Activated naive CD4-positive, alpha-beta T cell treated with Interleukin-2 at 50 U/mL for 16 hours (primary cell): ENCODE measurements at places on chromosomes 3 and 15.

- DNase-seq = no peak
Measured at GRCh38 chr3:99218468-99218867, 317.0 kb upstream of the DCBLD2 start.

DNA sequence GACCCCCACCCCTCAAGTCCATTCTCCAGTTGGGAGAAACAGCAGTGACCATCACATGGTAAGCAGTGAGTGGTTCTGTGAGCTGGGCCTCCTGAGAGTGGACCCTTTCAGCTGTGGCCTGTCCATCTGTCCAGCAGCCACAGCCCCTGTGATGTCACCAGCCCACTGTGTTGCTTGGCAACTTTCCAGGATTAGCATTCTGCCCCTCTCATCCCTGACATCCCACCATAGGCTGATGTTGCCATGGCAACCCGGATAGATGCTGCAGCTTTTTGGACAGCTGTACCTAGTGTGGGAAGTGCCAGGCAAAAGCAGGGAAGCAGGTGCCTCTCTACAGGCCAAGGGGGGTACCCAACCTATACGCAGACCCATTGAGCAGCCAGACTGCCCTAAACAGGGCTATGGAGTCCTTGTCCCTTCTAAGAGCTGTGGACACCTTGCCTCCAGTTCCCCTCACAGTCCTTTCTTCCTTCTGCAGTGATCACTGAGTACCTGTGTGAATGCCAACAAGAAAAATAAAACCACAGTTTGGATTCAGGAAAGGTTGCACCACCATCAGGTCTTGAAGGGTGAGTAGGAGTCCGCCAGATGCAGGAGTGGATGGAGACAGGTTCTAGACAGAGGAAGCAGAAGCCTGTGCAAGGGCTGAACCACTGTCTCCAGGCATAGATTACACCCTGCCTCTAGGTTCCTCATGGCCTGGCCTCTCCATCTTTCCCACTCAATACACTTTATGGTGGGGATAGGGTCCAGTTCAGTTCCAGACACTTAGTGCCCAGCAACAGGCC lies at the start of gene DNAH1:
Gene DNAH1, plus strand, starts transcription at position 343 of the 788 bp plus-strand sequence. CDS start 6,124 bp downstream, outside the sequence.
- DNase-seq = no peak

DNA sequence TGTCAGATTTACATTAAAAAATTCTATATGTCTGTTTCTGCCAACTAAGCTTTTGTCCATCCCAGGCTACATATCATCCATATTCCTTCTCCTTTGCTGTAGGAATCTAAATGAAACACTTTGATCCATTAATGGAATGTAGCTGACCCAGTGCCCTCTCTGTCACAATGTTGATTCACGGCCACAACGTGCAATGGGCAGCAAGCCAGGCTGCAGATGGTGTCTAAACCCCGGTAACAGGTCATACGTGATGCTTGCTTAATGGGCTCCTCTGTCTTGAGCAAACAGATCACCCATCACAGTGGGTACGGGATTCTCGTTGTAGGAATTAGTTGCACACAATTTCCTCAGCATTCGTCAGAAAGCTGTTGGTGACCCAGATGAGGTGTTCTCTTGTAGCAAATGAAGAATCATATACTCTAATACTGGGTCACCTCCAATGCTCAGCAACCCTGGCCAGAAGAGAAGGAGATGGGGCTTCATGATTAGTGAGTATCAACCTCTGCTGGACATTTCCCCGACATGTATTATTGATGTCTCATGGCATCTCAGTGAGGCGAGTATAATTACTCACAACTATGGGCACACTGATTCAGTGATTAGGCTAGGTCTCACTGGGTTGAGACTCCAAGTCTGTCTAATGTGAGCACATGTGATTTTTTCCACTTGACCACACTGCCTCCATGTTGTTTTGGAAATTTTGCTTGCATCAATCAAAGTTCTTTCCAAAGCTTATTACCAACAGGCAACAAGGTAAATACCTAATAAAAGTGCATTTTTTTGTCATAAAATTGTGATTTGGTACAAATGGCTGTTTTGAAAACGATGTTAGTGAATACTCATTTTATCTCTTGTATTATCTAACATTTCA lies 12.9 kb upstream of the DCBLD2 start:
- no peak for DNase-seq

DNA sequence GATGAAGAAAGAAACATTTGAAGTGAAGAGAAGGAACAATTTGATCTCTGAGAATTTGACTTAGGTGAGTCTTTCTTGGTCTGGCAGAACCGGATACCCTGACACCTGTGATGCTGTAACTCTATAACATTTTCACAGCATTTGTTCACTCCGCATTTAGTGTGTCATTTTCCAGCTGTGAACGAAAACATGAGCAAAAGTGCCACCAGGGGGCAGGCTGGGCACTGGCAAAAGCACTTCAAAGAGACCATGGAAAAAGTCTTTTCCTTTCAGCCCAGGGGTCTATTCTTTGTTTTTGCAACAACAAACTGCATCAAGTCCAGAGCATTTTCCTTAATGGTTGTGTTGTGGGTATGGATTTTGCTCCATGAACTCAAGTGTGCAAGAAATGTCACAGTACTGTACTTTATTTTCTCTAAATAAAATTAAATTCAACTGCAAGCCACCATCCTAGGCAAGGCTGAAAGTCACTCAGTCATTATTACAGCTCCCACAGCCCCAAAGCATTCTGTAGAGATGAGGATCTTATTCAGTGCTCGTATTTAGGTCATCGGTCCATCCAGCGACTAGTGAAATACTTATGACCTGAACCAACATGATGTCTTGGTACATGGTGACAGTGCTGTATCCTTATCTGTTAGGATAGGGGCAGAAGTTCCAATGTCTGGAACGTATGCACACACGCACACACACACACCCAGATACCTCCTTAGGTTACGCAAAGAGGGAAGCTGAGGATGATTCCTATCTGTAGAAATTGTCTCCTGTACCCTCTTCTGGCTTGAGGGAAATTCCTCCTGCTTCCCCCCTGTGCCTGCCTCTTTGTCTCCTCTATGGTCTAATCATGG lies 125.5 kb downstream of the GADL1 start:
- peak; percentile 73 for DNase-seq

DNA sequence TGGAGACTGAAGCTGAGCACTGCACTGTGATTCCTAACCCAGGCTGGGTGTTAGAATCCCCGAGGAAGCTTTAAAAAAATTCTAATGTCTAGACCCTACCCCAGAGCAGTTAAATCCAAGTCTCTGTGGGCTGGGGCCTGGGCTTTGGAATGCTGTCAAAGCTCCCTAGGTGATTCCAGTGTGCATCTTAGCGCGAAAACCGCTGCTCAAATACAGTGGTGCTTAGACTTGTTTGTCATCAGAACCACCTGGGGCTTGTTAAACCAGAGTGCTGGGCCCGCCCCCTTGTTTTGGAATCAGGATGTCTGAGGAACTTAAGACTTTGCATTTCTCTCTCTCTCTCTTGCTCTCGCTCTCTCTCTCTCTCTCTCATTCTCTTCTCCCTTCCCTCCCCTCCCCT lies 20.7 kb downstream of the RHCG start:
- no peak for DNase-seq

DNA sequence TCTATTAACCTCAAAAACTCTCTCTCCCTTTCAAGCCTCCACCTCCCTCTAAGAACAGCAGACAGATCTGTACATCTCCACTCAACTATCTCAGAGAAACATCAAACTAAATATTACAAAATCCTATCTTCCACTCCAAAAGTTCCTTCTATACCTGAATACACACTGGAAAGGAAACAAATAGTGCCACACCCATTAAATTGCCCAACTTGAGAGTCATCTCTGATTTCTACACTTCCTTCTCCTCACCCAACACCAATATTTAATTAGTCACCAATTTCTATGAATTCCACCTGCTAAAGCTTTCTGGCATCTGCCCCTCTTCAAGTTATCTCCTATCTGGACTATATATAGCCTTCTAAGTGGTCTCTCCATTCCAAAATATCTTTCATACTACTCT lies 65.8 kb downstream of the PEAK1 start:
- DNase-seq = no peak

- DNase-seq = no peak
Measured at GRCh38 chr15:46059921-46060594, 425.2 kb downstream of the SQOR start.

GRCh38 chr15:101103598-101103997 lies 148.2 kb downstream of the CHSY1 start:
- no peak for DNase-seq

DNA sequence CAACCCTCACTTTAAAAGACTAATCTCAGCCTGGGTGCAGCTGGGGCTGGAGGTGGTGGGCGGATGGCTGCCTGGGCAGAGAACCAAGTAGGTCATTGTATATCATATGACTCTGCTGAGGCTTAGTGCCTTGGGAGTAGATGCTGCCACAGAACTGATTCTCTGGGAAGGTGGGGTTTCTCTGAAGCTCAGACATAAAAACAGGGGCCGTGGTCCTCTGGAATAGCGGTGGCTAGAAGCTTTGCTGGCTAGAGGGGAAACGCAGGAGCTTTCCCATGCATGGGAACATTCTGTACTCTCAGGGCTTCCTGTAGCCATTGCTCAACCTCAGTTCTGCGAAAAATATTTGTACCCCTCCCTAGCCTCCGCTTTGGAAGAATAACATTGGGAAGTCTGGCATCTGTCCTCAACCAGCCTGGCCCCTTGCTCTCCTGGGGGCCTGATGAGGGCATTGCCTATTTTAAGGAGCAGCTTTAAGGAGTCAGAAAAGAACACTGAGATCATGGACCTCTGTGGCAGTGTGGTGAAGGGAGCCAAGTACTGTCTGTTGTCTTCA lies 14.7 kb downstream of the TIMP4 start:
- DNase-seq = no peak

- DNase-seq = no peak
Measured at GRCh38 chr3:183349421-183350157, 78.8 kb downstream of the MCF2L2 start.

- DNase-seq = no peak
Measured at GRCh38 chr3:65827076-65827475, 211.6 kb downstream of the MAGI1 start.

GRCh38 chr15:31266712-31267111 lies 59.9 kb upstream of the KLF13 start:
- no peak for DNase-seq
